ENCODE measurements at places on chromosomes 12 and 14.

DNA sequence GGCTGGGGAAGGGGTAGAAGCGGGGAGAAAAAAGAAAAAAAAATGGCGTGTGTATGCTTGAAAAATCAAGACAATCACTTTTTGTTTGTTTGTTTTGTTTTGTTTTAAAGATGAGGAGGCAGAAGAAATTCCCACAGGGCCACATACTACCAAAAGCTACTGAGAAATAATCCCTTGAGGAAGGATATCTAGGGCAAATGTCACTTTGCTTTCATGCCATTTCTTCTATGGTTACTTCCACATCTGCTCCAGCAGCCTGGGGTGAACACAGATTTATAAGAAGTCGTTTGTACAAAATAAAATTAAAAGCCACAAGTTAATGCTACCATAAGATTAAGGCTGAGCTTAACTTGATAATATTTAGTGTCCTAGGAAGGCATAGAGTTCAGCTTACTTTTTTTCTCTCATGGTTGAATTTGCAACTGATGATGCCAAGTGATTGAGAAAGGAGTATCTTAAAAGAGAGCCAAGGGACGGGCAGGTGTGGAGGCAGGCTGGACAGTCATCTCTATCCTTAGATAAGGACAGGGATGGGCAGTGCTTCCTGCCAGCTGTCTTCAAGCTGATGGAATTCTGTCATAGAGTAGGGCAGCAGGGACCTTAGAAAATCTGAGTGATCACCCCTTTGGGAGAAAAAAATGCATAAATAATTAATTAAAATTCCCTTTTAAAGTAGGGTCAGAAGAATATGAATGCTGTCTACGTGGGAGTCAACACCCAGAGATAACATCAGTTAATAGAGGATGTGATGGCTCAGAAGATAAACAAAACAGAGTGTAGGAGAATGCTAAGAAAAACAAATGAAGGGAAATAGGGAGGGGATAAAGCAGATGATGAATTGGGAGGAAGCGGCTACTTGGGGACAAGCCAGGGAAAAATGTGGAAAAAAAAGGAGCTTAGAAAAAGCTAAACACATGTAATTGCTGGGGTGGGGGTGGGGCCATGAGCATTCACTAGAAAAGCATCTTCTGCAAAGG is 57.1 kb downstream of the DYRK2 start:
- no peak for DNase-seq

GRCh38 chr12:1422604-1423315 is 171.6 kb downstream of the FBXL14 start:
- DNase-seq = no peak

DNA sequence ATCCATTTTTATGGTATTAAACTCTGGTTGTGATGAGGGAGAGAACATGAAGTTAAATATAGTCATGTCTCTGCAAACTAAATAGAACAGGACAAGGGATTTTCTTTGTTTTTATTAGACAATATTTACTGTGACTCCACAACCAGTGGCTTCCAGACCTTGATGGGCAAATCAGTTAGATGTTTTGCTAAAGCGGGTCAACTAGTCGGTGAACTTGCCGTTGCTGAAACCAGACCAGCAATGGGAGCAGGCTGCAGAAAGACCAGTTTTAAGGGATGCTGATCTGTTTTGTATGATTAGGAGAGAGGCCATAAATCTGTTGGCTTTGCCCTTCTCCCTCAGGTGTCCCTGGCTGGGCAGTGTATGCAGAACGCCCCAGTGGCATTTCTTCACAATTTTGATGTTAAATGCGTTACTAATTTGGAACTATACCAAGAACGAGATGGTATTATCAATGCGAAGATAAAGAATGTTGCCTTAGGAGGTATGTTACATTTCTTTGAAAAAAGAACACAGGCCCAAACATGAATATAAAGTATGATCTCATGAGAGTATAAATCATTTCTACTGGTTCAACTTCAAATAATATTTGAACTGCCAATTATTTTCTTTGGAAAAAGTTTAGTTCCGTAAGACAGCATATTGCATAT is 19.4 kb downstream of the TCTN2 start:
- no peak for DNase-seq

GRCh38 chr12:111143271-111143670 is 222.9 kb upstream of the MYL2 start:
- DNase-seq = no peak
